IPS-NIHi11 (cell line): ENCODE measurements at places on chromosomes 13 and 19.
A peak's percentile ranks its signal among the peaks of the same experiment; 100 is the strongest.

DNA sequence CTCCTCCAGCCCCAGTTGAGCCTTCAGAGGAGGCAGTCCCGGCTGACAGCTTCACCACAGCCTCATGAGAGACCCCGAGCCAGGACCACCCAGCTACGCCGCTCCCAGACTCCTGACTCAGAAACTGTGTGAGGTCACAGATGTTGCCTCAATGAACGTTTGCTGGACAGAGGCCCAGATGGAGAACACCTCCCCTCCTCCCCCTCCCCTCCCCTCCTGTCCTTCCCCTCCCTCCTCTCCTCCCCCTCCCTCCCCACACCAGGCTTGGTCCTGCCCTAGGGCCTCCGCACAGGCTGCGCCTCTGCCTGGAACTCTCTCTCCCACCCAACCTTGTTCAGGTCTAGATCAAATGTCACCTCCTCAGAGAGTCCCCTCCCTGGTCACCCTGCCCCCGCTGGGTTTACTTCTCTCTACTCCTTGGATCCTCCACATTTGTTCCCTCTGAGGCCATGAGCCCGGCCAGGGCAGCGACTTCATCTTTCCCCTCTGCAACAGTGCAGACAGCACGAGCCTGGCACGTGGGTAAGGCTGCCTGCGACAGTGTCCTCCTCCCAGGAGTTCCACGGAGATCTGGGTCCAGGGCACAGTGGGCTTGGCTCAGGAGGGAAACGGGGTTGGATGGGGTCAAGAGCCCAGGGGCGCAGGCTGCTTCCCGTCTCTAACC, 17.4 kb downstream of the PIP5K1C start:
- no peak for DNase-seq

DNA sequence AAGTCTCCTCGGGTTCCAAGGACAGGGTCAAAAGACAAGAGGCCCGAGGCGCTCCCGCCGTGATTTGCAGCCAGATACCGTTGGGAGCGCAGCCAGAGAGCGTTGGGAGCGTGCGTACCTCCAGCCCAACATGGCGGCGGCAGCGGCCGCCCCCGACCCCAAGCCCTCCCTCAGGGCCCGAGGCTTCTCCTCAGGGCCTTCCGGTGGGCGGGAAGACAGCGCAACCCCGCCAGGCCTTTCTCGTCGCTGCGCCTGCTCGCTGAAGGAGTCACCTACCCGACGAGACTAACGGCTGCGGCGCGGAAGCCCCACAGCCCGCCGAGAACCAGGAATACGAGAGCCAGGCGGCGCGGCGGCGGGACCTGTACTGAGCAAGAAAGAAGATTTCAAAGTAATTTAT, 3.2 kb upstream of the ZNF850 start:
- DNase-seq = peak; percentile 23

- DNase-seq = no peak
These were observed 4.8 kb downstream of the CIB3 start for GRCh38 chr19:16168465-16169081.

DNA sequence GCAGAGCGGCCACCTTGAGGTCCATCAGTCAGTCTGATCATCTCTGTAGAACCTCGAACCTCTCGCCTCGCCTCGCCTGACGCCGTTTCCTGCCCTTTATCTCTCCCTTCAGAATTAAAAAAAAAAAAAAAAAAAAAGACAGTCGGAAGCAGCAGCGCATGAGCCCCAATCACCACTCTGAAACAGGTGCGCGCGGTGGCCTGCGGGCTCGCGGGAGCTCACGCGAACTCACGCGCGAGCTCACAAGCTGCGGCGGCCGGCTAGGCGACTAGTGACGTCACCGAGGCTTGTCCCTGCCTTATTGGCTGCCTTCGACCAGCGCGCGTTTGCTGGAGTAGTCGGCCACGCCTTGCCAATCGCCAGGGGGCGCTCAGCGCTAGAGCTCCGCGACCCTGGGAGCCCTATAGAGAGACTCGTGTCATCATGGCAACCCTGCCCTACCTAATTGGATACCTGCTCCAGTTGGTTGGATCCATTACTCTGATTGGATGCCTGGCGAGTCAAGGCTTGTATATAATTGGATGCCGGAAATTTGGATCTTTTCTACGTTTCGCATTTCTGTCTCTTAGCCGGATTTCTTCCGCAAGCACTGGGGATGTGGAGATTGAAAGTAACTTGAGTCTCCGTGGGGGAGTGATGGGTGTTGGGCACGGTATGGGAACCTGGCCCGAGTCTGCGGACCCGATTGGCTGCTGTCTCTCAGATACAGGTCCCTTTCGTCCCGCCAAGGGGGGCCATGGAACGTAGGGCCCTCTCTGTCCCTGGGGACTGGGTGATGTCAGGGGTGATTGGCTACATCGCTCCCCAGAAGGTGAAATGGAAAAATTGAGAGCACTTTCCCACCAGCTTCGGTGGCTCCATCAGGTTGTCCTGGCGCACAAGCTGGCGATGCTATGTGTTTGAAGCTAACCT, 31.6 kb downstream of the SYT3 start:
- peak; percentile 89 for DNase-seq

GRCh38 chr13:20666948-20667347, 36.6 kb upstream of the IL17D start:
- DNase-seq = no peak
